T-helper 2 cell (primary cell): ENCODE measurements at places on chromosomes 7 and 10.

- peak; percentile 0 for DNase-seq
These were observed 12.7 kb downstream of the GPRIN2 start for GRCh38 chr10:46543466-46544377.

DNA sequence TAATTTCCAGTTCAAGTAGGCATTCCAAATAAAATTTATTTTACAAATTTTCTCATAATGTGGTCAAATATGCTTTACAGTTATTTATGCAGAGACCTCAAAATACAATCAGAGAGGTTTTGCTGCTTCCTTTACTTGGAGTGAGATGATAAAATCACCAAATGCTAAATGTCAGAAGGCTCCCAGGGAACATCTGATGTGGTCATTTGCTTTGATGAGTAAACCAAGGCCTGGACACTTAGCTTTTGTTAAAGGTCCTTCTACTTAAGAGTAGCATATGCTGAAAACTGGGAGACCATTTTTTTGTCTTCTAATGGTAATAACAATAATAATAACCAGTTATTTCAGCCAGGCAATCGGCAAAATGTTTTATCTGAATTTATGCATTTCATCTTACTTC lies 60.6 kb upstream of the AKR1E2 start:
- no peak for DNase-seq

GRCh38 chr7:17370901-17371585 lies 72.6 kb downstream of the AHR start:
- no peak for DNase-seq

DNA sequence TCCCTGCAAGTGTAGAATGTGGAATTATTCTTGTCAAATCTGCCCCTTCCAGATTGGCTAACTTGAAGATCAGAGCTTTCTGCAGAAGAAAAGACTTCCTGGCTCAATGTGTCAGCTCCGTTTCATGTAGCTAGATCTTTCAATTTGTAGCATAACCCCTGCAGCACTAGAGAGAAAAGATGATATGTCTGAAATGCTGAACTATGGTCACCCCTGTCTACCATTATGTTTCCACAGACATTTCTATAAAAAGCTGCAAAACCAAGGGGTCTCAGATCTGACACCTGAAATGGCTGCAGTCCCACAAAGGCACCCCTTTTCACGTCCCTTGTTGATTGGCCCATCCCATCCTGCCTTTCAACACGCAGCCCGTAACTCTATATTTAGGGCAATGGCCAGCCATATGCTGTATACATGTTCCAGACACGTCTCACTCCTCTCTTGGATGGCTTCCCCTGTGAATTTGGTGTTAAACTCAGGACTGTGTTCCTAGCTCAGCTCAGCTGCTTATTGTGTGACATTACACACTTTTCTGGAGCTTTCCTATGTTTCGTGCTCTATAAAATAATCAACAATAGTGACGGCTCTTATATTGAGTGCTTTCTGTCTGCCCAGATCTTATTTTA lies 648.6 kb upstream of the CELF2 start:
- DNase-seq, result no peak

DNA sequence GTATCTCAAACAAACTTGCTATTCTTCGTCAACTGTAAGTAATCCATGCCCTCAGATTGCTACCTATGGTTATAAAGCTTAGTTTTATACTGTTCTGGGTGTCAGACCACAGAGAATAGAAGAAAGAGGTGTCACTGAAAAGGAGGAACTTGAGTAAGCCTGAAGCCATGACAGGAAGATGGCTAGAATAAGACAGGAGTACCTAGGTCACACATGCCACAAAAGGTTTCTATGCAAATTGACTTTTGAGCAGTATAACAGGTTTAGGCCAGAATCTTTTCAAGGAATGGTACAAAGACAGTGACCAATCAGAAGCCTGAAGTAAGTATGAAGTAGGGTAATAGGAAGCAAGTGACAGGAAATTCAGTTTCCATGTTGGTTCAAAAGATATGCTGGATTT lies 23.5 kb downstream of the FBXW4 start:
- no peak for DNase-seq

DNA sequence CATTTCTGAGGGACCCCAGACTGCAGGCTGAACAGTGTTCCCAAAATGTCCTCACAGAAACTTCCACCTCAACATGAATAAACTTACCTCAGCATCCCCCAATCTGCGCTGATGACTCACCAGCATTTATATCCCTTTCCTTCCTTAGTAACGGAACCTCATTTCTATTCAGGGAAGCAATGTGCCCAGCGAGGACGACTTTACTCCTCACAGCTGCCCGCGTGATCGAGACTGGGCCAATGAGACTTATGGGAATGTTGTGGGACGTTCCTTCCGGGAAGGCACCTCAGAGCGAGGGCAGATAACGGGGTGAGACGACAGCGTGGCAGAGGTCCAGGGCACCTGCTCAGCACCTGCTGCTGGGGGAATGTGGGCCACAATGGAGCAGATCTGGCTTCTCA lies 73.1 kb upstream of the CAMK2B start:
- no peak for DNase-seq

DNA sequence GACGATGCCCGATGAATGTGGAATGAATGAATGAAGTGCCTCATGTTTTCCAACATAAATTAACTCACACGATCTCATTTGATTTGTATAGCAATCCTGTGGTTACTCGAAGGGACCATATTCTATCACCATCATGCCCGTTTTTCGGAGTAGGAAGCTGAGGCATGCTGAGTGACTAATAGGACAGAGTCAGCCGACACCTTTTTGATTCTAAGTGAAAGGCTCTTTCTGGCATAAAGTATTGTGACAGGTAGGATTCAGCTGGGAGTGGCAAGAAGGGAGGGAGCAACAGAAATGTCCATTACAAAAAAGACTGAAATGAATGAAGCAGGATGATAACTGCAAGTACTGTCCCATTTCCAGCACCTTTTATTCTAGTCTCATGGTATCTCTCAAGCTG lies 55.7 kb downstream of the KLRG2 start:
- no peak for DNase-seq

DNA sequence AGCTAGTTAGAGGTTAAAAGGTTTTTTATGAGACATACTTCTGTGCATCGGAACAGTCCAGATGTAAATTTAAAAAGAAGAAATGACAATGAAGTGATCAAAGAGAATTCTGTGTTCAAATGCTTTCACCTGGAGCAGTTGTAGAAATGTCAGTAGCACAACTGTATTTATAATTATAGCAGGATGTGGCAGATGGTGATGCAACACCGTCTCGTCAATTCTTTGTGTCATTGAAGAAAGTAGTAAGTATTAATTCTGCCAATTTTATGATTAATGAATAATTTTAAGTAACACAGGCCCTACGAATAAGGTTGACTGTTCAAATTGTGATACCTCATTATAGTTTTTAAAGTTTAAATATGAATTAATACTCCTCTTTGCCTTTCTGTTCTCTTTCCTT lies 171.1 kb downstream of the ADK start:
- no peak for DNase-seq

GRCh38 chr7:106773228-106773627 lies 91.9 kb upstream of the PIK3CG start:
- DNase-seq, result no peak

DNA sequence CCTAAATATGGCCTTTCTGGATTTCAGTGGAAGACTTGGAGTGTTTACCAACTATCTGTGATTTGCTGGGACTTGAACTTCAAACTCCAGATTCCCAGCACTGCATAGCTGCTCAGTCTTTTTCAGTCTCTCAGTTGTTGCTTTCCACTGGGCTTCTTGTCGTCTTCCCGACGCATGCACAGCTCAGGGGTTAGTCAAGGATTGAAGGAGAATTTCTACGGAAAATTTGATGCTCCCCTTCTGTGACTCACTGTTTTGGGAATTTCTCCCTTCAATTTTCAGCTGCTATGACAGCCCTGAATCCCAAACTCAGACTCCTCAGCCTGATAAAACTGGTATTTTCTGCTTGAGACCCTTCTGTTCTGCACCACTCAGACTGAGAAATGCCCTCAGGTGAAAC lies 91.7 kb downstream of the CYP26A1 start:
- no peak for DNase-seq

DNA sequence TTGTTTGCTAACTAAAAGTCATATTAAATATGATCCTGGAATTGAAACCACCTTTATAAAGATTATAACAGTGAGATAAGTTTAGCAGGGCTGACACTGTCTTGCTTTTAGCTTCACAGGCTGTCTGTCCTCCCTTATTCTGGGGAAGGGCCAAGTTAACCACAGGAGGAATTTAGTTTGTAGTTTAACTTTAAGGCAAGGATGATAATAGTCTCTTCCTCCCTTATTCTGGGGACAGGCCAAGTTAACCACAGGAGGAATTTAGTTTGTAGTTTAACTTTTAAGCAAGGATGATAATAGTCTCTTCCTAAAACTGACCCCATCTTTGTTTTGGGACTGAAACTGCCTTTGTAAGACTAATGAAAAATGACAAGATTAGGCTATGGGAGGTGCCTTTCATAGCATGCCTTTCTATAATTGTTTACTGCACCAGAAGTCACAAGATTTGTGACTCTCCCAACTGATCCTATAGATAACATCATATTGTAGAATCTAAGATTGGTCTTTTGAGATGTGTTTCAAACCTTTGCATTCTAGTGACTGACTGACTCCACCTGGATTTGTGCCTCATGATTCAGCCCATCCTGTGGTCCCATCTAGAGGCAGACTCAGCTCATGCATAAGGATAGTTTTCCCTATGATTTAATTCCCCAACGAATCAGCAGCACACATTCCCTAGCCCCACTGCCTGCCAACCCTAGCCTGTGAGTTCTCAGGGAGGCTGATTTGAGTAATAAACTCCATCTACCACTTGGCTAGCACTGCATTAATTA lies 212.0 kb downstream of the MAGI2 start:
- no peak for DNase-seq

DNA sequence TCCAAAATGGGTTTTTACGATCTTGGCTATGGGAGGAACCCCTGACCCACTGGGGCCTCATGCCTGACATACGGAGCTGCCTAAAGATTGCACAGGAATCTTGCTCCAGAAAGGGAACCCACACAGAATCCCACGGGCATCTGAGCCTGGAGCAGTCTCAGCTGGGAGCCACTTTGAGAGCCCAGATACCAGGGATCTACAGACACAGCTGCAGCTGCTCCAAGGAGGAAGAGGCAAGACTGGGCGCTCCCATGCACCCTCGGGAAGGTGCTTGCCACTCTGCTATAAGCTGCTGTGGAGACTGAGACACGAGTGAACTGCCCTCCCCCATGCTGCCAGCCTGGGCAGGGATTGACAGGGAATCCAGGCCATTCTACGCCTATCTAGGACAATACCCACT lies 202.5 kb downstream of the REEP3 start:
- DNase-seq, result no peak

GRCh38 chr10:30160271-30160982 lies 101.0 kb upstream of the JCAD start:
- DNase-seq, result no peak

DNA sequence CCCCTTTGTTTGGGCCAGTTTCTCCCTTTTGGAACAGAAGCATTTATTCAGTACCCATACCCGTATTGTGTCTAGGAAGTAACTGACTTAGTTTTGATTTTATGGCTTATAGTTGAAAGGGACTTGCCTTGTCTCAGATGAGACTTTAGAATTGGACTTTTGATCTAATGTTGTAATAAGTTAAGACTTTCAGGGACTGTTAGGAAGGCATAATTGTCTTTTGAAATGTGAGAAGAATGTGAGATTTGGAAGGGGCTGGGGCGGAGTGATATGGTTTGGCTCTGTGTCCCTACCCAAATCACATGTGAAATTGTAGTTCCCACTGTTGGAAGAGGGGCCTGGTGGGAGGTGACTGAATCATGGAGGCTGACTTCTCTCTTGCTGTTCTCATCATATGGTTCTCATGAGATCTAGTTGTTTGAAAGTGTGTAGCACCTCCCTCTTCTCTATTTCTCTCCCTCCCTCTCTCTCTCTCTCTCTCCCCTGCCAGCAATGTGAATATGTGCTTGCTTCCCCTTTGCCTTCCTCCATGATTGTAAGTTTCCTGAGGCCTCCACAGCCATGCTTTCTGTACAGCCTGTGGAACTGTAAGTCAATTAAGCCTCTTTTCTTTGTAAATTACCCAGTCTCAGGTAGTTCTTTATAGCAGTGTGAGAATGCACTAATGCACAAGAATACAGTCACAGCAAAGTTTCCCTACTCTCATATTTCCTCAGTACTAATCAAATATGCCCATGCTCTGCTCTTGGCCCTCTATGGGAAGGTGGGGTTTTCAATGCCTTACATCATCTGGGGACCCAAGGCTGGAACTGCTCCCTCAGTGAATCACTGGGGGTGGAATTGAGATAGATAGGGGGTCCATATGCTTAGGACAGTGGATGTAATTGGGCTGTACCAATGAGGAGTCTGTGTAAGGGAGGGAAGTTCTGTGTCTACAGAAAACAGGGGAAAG lies 17.2 kb upstream of the AKR1C1 start:
- no peak for DNase-seq

DNA sequence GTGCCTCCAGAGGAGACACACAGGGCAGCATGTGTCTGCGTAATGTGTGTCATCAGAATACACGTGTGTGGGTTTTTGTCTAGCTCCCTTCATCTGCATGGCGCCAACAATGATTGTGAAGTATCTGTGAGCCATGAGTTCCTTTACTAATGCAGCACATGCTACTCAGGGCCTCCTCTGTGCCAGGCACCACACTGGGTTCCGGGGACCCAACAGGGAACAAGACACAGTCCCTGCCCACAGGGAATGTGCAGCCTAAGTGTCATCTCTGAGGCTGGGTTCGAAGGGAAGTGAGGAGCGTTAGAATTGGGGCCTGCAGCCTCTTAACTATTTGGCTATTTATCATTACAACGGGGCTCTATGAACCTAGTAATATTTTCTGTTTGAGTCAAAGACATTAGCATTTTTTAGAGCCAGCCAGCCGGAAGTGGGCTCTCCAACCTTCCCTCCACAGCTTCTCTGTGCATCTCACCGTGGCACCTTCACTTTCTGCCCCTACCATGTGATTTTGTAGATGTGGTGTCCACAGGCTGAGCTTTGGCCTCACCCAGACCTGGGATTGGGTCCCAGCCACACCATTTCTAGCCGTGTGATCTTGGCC lies 43.9 kb upstream of the SRGN start:
- DNase-seq, result peak; percentile 6

- DNase-seq, result no peak
These were observed 7.7 kb upstream of the OPN1SW start for GRCh38 chr7:128783143-128783861.

DNA sequence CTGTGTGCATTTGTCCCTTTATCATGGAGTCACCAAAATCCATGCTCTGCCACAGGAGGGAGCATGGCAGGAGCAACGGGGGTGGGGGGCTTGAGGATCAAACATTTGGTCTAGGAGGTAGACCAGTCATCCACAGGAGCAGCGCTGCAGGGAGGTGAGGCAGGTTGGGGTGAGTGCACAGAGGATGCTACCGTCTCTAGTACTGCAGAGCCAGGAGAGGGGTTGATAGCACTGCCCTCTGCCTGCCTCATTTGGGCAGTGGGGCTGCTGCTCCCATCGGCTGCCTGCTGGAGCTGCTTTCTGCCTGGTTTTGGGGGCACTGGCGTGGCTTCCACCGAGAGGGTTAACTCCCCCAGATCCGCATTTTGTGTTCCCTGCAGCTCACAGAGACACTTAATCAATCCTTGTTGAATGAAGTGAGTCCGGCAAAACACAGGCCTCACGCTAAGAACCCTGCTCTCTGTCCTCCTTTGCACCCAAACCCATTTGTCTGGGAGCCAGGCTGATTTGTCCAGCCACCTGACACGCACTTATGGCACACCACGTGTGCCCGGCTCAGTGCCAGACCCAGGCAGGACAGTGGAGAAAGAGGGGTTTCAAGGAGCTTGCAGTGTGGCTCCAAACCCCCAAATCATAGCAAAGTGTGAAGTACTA lies 527.1 kb upstream of the FOXK1 start:
- no peak for DNase-seq
